ENCODE measurements at places on chromosomes 6 and 20. TPM values are rescaled to one million over a fixed set of nuclear protein-coding genes. Genes with fewer than 3 reads are reported as not detected.

The RIPPLY2 gene
- total RNA-seq: not detected

The GPR6 gene
- not detected for total RNA-seq

The ZNF311 gene
- total RNA-seq: 1.7 TPM

- H3K4me1 ChIP-seq: no peaks in the 10 kb centered on the region
- DNase-seq: no peak
- H3K4me3 ChIP-seq: no peak overlapping the region
- no peaks in the 10 kb centered on the region for H3K36me3 ChIP-seq
Measured at GRCh38 chr6:247351-247750, 44.9 kb upstream of the DUSP22 start.

- no peaks in the 10 kb centered on the region for H3K4me1 ChIP-seq
- no peak for DNase-seq
- H3K27me3 ChIP-seq: no peaks in the 10 kb centered on the region
- H3K4me3 ChIP-seq: no peak overlapping the region
- H3K27ac ChIP-seq: no peak overlapping the region
Measured at GRCh38 chr6:170212051-170212756, 78.7 kb downstream of the DLL1 start.
